Neural progenitor cell (in vitro differentiated cells): ENCODE measurements at places on chromosomes 1 and 21. TPM values are rescaled to one million over a fixed set of nuclear protein-coding genes. Genes with fewer than 3 reads are reported as not detected.

Gene KRTAP12-2
- total RNA-seq, result not detected in 2 replicates

- no peak for DNase-seq
- no peak overlapping the region for H3K27ac ChIP-seq
- H3K4me1 ChIP-seq, result no peaks in the 10 kb centered on the region
- peak overlapping the region; percentile 59 for H3K4me3 ChIP-seq
Observed at GRCh38 chr1:37945743-37946702, 830 bp downstream of the INPP5B start.

DNA sequence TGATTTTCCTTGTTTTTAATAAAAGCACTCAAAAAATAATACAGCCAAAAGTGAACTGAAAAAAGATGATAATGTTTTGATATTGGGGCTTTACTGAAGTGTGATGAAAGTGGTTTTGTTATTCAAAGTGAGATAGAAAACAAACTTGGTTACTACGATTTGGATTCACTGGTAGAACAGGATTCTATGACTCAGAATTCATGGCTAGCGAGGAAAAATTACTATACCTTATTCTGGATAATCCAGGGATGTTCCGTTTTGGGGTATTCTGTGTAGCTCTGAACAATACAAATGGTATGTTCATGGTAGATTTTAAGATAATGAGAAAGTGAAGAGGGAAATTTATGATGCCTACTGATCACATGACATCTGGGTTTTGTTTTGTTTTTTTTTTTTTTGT, 117.7 kb downstream of the NRDC start:
- no peak for DNase-seq
- H3K4me1 ChIP-seq, result no peaks in the 10 kb centered on the region
- no peaks in the 10 kb centered on the region for H3K27me3 ChIP-seq
- no peak overlapping the region for H3K27ac ChIP-seq
- H3K4me3 ChIP-seq, result no peak overlapping the region

GRCh38 chr1:17744666-17745478, 10.3 kb upstream of the ACTL8 start:
- H3K36me3 ChIP-seq, result no peaks in the 10 kb centered on the region
- no peak overlapping the region for H3K4me3 ChIP-seq
- peaks cover 18% of the 10 kb centered on the region for H3K4me1 ChIP-seq
- H3K27me3 ChIP-seq, result no peaks in the 10 kb centered on the region

- no peaks in the 10 kb centered on the region for H3K36me3 ChIP-seq
- peaks cover 12% of the 10 kb centered on the region for H3K4me1 ChIP-seq
- H3K27me3 ChIP-seq, result no peaks in the 10 kb centered on the region
- DNase-seq, result no peak
- H3K27ac ChIP-seq, result no peak overlapping the region
Observed at GRCh38 chr1:29934255-29934772, 698.0 kb downstream of the PTPRU start.

GRCh38 chr1:9250411-9251381, 16.1 kb downstream of the H6PD start:
- no peak overlapping the region for H3K4me3 ChIP-seq
- H3K27me3 ChIP-seq, result peaks cover 13% of the 10 kb centered on the region
- H3K36me3 ChIP-seq, result no peaks in the 10 kb centered on the region
- H3K4me1 ChIP-seq, result peaks cover 63% of the 10 kb centered on the region

GRCh38 chr1:175207971-175208370, 15.4 kb upstream of the KIAA0040 start:
- no peak for DNase-seq
- no peak overlapping the region for H3K27ac ChIP-seq
- H3K4me1 ChIP-seq, result no peaks in the 10 kb centered on the region
- no peaks in the 10 kb centered on the region for H3K36me3 ChIP-seq

DNA sequence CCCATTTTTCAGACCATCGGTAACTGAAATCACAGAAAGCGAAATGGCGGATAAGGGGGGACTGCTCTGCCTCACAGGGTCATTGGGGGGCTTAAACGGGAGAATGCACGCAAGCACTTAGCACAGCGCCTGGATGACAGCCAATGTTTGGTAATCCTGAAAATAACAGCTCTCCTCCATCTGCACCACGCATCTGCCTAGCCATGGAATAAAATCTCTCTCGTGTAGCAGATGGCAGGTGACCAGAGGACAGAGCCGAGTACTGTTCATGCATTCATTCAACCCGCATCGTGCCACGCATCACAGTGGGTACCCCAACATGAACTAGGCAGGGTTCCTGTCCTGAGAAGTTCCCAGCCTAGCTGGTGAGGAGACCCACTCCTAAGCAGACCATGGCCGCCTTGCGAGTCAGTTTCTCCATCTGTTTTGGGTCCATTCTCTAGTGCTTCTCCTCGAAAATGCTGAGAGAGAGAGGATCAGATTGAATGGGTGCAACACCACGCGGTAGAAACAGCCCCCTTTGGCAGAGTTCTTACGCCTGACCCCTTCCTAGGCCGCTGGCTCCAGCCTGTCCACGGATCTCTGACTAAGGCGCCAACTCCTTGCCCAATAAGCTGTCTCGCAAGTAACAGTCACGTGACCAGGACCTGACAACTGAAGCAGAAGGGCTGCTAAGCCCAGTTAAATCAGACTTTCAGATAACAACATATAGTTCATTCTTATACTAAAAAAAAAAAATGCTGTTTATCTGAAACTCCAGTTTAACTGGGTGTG, 7.3 kb downstream of the SLC1A7 start:
- H3K36me3 ChIP-seq, result peaks cover 3% of the 10 kb centered on the region
- H3K27ac ChIP-seq, result no peak overlapping the region
- peaks cover 12% of the 10 kb centered on the region for H3K4me1 ChIP-seq
- no peak overlapping the region for H3K4me3 ChIP-seq
- H3K27me3 ChIP-seq, result no peaks in the 10 kb centered on the region
- no peak for DNase-seq

DNA sequence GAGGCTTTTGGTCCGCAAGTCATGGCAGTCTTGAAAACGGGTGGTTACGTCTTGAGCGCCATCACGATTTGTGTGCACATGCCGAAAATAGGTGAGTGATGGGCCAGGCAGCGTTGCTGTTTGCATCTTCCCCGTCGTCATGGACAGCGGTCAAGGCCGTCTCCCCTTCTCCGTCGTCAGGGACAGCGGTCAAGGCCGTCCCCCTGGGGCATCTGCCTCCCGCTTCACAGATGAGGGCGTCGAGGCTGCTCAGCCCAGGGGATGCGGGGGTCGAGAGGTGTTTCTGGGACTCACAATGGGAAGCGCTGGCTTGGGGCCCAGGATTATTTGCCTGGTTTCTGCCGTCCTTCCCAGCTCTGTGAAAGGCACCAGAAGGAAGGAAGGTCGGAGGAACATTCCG, 162.2 kb downstream of the PRDM16 start:
- no peak overlapping the region for H3K4me3 ChIP-seq
- H3K36me3 ChIP-seq, result no peaks in the 10 kb centered on the region
- no peak overlapping the region for H3K27ac ChIP-seq
- no peak for DNase-seq
